ENCODE measurements at places on chromosomes 6 and 20. TPM values are rescaled to one million over a fixed set of nuclear protein-coding genes. Genes with fewer than 3 reads are reported as not detected.
A peak's percentile ranks its signal among the peaks of the same experiment; 100 is the strongest.

DNA sequence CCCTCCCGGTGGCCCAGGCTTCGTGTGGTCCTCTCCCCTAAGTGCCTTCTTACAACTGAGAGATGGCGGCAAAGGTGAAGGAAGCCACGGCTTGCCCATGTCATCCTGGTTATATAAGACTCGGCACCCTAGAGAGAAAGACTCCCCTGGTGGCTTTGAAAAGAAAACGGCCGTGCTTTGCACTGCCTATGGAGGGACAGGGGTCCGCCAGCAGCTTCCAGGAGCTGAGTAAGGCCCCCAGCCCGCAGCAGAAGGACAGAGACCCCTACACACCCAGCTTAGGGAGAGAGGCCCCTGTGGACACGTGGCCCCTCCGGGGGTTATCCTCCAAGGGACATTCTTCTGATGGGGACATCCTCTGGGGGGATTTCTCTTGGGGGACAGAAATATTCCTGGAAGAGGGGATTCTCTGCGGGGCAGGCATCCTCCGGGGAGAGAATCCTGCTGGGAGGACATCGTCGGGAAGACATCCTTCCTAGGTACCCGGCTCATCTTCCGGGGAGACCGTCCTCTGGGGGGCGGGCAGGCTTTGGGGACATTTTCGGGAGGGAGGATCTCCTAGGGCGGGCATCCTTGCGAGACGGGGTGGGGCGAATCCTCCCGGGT, 511 bp upstream of the OGFR start:
- peak overlapping the region; percentile 99 for H3K4me3 ChIP-seq
- H3K27ac ChIP-seq: no peak overlapping the region
- H3K4me1 ChIP-seq: peaks cover 13% of the 10 kb centered on the region
- peaks cover 68% of the 10 kb centered on the region for H3K36me3 ChIP-seq
- H3K27me3 ChIP-seq: no peaks in the 10 kb centered on the region
- no peak for DNase-seq

- no peaks in the 10 kb centered on the region for H3K4me1 ChIP-seq
- DNase-seq: no peak
- H3K4me3 ChIP-seq: no peak overlapping the region
- no peaks in the 10 kb centered on the region for H3K36me3 ChIP-seq
- H3K27ac ChIP-seq: no peak overlapping the region
Measured at GRCh38 chr6:166826264-166826663, 130.1 kb downstream of the RNASET2 start.

DNA sequence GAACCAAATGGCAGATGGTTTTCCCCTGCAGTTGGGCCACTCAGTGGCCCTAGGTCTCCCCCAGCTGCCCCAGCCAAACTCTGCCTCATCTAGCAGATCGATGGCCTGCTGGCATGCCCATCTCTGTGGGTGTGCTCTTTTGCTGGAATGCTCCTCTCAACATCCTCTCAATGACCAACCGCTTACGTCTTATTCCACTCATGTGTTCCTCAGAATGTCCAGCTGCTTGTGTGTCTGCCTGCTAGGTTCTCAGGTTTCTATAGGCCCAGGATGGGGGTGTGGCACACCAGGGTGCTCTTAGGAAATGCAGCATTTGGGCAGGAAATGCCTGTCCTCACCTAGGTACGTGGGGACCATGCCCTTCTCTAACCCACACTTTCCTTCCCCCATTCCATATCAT, 509.9 kb upstream of the SYNCRIP start:
- H3K36me3 ChIP-seq: no peaks in the 10 kb centered on the region
- no peak overlapping the region for H3K4me3 ChIP-seq
- no peaks in the 10 kb centered on the region for H3K4me1 ChIP-seq
- 0 out of 2 replicates have a peak, but pooled peaks cover 3% of the 10 kb centered on the region for H3K27me3 ChIP-seq

DNA sequence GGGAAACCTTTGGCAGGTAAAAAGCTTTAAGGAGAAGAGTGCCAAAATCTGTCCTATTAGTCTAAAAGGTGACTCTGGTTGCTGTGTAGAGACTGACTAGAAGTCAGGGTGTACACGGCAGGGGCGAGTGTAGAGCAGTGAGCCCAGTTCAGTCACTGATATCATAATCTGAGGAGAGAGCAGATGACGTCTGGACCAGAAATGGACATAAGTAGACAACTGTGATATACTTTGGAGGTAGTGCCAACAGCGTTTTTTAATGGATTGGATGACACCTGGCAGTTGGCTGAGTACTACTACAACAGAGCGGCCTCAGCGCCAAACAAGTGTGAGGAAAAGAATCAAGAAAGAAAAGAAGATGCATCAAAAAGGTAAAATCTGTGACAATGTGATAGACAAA, 76.0 kb downstream of the MAP7 start:
- no peaks in the 10 kb centered on the region for H3K4me1 ChIP-seq
- H3K27ac ChIP-seq: no peak overlapping the region

DNA sequence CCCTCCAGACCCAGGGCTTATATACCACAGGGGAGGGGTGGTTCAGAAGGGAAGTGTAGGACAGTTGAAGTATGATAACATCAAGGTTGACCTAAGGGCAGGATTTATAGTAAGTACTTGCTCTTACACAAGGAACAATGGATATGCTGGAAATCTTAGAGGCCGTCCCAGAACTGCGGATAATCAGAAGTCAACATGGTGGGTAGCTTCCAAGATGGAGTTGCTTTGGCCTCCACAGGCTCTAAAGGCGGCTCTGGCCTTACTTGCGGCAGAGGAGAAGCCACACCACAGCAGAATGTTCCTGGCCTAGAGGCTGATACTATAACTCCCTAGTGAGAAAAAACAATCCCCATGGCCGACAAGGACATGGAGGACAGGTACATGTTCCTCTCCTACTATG, 344.7 kb downstream of the CDC5L start:
- no peak for DNase-seq
- no peaks in the 10 kb centered on the region for H3K36me3 ChIP-seq
- no peak overlapping the region for H3K4me3 ChIP-seq
- peaks cover 29% of the 10 kb centered on the region for H3K4me1 ChIP-seq

GRCh38 chr20:64086801-64087200, 2.6 kb upstream of the LKAAEAR1 start:
- H3K4me3 ChIP-seq: no peak overlapping the region
- H3K27ac ChIP-seq: no peak overlapping the region
- peaks cover 15% of the 10 kb centered on the region for H3K4me1 ChIP-seq

DNA sequence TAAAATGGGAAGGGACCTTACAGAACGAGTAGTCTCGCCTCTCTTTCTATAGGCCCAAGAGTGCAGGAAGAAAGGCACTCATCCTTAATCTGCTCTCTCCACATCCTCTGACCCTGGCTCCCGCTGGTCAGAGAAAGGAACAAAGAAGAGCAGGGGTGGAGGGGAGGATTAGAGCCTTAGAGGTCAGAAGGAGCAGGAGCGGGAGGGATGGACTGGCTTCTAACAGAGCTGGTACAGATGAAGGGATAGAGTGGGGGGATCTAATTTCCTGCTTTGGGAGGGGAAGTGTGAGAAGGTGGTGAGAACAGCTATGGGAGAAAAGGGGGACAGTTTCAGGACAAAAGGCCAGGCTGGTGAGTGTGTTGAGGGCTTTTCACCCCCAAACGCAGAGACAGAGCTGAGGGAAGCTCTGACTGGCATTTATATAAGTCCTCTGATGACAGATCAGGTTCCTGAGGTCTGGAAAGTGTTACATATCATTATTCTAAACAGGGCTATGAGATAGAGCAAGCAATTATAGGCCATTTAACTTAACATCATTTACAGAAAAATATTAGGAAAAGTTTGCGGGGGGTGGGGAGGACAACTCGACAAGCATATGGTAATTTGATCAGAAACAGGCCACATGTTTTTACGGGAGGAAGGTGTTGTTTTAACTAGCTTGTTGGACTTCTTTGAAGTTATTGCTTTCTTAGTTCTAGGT, 111.1 kb downstream of the FOXC1 start:
- H3K4me3 ChIP-seq: no peak overlapping the region
- H3K4me1 ChIP-seq: peaks cover 15% of the 10 kb centered on the region
- H3K36me3 ChIP-seq: no peaks in the 10 kb centered on the region
- H3K27me3 ChIP-seq: no peaks in the 10 kb centered on the region
- no peak overlapping the region for H3K27ac ChIP-seq

DNA sequence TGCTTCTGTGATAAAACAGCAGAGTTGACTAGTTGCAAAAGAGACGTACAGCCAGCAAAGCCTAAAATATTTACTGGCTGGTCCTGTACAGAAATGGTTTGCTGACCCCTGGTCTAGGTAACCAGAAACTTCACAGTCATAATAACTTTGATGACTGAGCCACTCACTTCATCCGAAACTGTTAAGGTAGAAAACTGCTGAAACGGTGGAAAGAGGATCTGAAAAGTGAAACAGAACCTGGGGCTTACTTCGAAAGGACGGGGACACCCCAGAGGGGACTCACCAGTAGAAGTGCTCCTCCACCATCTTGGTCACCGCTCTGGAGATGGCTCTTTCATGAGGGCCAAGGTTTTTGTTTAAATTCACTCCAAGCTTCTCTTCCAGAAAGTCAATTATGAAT, 16.4 kb downstream of the FAXC start:
- DNase-seq: no peak
- peaks cover 22% of the 10 kb centered on the region for H3K36me3 ChIP-seq
- no peaks in the 10 kb centered on the region for H3K4me1 ChIP-seq
- H3K27ac ChIP-seq: no peak overlapping the region
- H3K27me3 ChIP-seq: no peaks in the 10 kb centered on the region
- H3K4me3 ChIP-seq: no peak overlapping the region

GRCh38 chr6:15630202-15630601, 32.6 kb downstream of the DTNBP1 start:
- H3K27ac ChIP-seq: no peak overlapping the region
- no peak overlapping the region for H3K4me3 ChIP-seq
- DNase-seq: no peak
- H3K36me3 ChIP-seq: no peaks in the 10 kb centered on the region

DNA sequence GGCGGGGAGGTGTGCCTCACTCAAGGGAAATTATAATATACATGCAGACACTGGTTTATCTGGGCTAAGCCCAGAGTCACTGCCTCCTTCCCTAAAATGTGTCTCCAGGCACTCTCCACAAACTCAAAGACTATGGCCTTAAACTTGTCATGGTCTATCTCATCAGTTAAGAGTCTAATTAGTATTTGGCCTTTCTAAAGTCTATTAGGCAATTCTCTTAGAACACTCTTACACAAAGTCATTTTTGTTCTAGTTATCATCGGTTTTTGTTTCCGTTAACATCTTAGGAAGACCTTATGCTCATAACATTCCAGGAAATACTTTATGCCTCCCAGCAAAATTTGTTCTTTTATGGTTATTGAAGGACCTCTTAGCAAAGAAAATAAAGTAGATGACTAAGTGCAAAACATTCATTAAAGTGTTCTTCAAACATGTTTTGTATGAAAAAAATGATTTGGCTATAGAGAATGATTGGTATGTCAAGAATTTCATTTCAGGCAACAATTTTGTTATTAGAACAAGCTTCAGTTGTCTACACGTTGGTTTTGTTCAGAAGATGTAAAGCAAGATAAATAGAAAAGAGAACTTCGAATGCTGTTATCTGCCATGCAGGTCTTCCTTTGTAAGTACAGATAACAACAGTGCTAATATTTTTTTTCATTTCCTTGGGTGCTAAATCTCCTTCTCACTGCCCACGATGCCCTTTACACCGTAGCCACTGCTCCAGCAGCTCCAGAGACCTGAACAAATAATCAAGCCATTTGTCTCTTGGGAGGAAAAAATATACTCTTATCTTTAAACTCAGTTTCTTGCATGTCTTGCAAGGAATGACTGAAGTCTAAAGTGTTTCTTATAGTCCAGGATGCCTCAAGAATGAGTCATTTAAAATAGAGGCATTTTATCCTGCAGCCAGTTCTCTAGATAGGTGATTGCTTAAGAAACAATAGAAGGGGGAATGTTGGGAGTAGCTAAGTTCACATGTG, 170.4 kb downstream of the HTR1B start:
- H3K27me3 ChIP-seq: no peaks in the 10 kb centered on the region
- no peaks in the 10 kb centered on the region for H3K36me3 ChIP-seq
- peaks cover 38% of the 10 kb centered on the region for H3K4me1 ChIP-seq
- DNase-seq: peak; percentile 94

DNA sequence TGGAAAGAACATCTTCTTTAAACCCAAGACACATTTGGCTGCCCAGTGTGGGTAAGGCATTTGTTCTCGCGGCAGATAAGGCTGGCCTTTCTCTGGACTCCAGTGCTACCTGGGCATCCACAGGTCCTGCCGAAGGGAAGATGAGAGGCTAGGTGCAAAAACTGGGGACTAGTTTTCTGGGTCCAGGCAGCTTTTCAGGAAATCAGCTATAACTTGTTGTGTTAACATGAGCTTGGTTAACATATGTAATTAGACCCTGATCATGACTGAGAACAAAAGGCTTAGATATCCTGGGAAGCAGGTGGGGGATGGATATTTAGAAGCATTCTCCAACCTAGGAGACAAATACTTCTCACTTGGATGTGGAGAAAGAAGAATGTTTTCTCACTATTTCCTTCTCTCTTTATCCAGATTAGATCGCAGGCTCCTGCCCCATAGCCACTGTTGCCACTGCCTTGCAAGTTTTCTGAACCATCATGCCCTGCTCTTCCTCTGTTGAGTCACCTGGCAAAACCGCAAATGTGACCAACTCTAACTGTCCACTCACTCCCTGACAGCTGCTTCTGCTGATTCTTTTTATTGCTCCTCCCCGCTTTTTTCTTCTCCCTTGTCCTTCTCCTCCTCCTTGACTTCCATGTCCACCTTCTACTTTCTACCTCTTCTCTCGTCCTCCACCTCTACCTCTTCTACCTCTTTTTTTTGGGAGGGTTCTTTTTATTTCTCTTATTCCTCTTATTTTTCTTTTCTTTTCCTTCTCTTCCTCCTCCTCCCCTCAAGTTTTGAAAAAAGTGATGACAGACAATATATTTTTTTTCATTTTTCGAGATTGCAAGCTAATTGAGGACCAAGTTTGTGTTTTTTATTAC, 258.1 kb downstream of the UTRN start:
- no peak overlapping the region for H3K4me3 ChIP-seq
- H3K27me3 ChIP-seq: no peaks in the 10 kb centered on the region
- H3K4me1 ChIP-seq: peaks cover 9% of the 10 kb centered on the region
- peak; percentile 67 for DNase-seq

- no peaks in the 10 kb centered on the region for H3K4me1 ChIP-seq
- no peaks in the 10 kb centered on the region for H3K36me3 ChIP-seq
- H3K4me3 ChIP-seq: no peak overlapping the region
- DNase-seq: no peak
- H3K27ac ChIP-seq: no peak overlapping the region
- no peaks in the 10 kb centered on the region for H3K27me3 ChIP-seq
Measured at GRCh38 chr6:26743941-26744699, 84.6 kb upstream of the ZNF322 start.

Gene ENPP1
- 21.5 TPM for total RNA-seq

Gene SYNGAP1
- total RNA-seq: 1.1 TPM

Gene SLC22A16
- not detected for total RNA-seq

Gene ATP5F1E
- 48.4 TPM for total RNA-seq

Gene HLA-DQA1
- not detected for total RNA-seq

Gene SIRPB2
- not detected for total RNA-seq

Gene ADAM33
- not detected for total RNA-seq

Gene TPBG
- 37.7 TPM for total RNA-seq
